ENCODE measurements at places on chromosomes 1 and 21.

- peak; percentile 33 for DNase-seq
These were observed 481 bp downstream of the TAL1 start for GRCh38 chr1:47231301-47232186.

- peak; percentile 23 for DNase-seq
These were observed 74.5 kb downstream of the MRPS6 start for GRCh38 chr21:34147792-34148418.

DNA sequence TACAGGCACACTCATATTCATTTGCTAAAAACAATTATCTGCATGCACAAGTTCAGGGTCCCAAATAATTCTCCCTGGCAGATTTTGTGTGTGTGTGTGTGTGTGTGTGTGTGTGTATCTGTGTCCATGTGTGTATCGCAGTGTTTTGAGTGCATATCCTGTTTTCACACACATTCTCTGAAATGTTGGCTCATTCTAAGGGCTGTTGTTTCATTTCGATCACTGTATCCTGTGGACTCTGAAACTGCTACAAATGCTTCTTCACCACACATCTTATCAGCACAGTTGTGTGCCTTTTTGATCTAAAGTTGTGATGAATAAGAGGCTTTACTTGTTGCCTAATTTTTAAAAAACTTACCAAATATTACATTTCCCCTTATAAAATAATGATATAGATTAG is 34.6 kb downstream of the NR5A2 start:
- DNase-seq, result no peak

DNA sequence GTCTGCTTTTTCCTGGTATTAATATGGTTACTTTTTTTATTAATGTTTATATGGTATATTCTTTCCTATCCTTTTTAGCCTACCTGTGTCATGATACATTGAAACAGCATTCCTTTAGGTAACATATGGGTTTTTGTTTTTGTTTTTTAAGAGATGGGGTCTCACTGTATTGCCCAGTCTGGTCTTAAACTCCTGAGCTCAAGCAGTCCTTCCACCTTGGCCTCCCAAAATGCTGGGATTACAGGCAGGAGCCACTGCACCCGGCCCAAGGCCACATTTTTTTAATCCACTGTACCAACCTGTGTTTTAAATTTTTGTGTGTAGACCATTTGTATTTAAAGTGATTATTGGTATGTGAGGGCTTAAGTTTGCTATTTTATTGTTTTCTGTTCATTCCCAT is 43.1 kb downstream of the PKN2 start:
- no peak for DNase-seq

DNA sequence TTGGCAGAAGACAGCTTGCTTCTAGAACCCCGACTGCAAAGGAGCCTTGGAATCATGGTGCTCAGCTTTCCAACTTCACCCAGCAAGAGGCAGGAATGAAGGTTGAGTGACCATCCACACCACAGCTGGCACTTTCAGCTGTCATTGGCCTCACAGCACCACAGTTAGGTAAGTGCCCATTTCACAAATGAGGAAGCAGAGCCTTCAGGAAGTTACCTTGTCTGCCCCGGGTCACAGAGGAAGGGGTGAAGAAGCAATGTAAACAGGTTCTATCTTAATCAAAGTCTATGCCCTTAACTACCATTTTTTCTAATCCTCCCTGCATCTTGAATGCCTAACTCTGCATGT is 156.0 kb downstream of the GLUL start:
- no peak for DNase-seq

- no peak for DNase-seq
These were observed 37.9 kb downstream of the TGFB2 start for GRCh38 chr1:218383051-218383450.

- DNase-seq, result no peak
These were observed 51.9 kb downstream of the ABL2 start for GRCh38 chr1:179177615-179178014.

GRCh38 chr1:86701731-86702130 is 2.6 kb upstream of the SH3GLB1 start:
- DNase-seq, result no peak

- no peak for DNase-seq
These were observed 16.2 kb upstream of the DISC1 start for GRCh38 chr1:231610388-231610787.

DNA sequence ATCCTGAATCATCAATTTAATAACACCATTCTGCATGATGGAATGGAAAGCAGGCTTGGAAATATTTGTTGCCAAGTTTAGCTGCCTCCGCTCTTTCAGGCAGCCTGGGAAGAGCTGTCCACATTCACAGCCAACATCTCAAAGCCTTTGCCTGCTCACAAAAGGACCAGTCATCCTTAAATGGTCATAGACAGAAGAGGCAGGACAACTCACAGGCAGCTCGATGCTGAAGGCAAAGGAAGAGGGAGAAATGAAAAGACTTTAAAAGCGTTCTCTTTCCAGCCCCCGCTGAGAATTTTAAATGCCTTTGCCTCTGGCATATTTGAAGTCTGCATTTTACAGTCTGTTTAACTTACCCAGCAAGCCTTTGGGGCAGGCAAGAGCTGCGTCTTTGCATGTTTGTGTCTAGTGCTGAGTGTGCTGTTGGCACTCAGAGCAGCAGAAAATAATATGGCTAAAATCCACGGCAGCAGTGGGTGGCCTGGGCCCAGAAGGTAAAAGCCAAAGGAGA is 68.9 kb downstream of the NMNAT2 start:
- DNase-seq, result peak; percentile 52

- DNase-seq, result no peak
These were observed 15.0 kb upstream of the PLEKHG5 start for GRCh38 chr1:6506210-6507036.

DNA sequence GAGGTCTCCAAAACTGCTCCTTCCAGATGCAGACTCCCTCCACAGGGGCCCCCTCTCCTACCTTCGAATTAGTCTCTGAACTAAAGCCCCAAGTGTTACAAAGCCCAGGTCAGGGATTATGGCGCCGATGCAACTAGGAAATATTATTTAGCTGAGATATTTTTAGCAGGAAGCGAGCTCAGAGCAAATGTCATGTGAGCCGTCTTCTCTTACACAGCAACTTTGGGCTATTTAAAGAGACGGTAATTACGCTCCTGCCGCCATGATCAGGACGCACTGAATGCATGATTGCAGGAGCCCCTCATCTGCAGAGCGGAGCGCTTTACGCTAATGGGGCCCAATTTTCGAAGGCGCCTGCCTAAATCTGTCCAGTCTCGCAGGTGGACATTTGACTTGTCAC is 55.3 kb upstream of the TARDBP start:
- DNase-seq, result no peak

- no peak for DNase-seq
These were observed 148.2 kb upstream of the KLHDC7A start for GRCh38 chr1:18332576-18332975.

DNA sequence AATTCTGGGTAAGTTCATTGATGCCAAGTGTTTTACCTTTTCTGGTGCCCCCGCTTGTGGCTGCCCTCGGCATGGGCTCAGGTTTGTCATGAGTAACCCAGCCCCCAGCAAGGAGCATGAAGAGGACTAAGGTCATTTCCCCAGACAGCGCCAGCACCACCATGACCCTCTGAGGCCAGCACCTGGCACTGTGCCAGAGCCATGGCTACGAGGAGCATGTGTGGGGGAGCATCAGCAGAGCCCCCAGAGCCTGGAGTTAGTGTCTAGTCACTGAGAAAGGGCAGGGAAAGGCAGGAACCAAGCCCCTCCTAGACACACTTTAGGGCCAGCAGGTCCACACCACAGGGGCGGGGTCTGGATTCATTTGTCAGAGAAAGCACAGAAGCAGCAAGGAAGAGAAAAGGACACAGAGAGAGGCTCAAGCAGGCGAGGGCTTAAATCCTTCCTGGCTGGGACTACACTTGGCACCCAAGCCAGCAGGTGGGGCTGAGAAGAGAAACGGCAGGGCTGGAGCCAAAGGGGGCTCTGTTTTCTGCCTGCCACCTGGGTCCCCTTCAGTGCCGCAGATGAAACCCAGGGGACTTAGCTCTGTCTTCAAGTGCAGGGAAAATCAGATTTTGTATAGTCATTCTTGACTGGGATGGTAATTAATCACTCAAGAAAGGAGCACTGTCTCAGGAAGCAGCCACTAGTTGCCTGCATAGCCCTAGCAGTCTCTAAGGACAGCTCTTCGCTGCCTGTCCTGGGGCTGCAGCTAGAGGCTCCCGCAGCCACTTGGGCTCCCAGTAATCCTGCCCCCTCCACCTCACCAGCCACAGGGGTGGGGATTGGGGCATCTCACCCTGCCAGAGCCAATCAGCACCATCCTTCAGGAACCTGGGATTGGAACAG is 79.6 kb upstream of the ZC3H12A start:
- DNase-seq, result no peak

- no peak for DNase-seq
These were observed 202.9 kb downstream of the HHAT start for GRCh38 chr1:210531475-210532222.

DNA sequence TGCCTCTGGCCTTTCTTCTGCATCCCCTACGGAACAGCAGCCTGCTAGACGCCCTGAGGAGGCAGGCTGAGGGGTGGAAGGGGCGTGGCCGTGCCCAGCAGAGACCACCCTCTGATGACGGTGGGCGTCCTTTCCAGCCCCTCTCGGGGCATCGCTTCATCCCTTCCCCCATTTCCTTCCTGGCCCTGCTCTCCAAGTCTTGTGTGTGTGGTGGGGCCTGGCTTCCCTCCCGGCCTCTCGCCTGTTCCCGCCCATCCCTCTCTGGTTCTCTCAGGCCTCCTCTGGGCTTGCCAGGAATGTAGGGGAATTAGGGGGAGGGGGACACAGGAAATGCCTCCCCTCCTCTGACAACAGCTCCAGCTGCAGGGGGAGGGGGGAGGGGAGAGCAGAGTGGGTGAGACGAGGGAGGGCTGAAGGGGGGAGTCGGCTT is 51.1 kb downstream of the SKI start:
- DNase-seq, result peak; percentile 94

- DNase-seq, result peak; percentile 17
These were observed 221.4 kb upstream of the PKN2 start for GRCh38 chr1:88462488-88463261.

GRCh38 chr1:227362039-227362438 is 43.7 kb upstream of the CDC42BPA start:
- DNase-seq, result peak; percentile 56

DNA sequence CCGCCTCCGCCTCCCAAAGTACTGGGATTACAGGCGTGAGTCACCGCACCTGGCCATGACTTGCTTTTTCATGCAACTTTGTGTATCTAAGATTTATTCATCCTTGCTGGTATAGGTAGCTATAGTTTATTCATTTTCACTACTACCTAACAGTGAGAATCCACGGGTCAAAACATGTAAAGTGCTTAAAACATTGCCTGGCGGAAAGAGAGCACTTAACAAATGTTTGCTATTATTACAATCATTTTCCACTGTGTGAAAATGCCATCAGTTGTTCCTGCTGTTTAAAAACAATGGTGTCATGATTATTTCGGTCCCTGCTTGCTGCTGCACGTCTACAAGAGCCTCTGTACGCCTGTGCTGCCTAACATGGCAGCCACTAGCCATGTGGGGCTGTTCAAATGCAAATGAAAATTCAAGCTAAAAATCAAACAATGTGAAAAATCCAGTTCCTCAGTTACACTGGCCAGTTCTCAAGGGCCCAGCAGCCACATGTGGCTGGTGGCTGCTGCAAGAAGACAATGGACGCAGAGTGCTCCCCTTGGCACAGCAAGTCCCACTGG is 65.1 kb downstream of the CLSTN1 start:
- no peak for DNase-seq

DNA sequence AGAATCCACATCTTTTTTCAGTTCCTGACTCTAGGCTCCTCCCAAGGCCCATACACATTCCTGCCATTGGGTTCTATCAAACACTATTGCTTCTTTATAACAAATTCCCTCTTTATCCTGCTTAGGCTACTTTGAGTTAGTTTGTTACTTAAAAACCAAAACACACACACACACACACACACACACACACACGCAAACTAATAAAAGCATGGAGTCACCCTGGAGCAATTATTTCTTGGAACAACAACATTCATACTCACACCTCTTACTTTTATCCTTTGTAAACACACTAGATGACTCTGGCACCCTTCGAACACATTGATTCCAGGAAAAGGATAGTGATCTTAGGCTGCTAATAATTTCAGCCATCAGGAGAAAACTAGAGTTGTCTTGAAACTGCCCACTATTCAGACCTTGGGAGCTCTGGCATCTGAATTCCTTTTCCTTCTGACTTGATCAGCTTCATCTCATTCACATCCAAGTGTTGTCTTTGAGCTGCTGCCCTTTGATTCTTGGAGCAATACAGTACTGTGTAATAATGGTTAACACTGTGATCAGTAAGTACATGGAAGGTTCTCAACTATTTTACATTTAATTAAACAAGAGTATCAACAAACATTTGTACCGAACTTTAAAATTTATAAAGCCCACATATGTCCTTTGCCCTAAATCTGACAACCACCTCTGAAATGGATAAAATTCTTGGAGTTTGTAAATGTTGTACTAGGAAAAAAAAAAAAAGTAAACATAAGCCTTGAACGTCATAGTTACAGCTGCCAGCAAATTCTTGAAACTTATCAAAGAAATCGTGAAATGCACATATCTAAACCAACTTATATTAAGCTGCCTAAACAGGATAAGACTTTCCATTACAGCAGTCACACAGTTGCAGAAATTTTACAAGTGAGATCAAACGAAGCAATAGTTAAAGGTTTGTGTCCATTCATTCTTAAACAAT is 2.8 kb upstream of the SEC22B start:
- DNase-seq, result peak; percentile 90

DNA sequence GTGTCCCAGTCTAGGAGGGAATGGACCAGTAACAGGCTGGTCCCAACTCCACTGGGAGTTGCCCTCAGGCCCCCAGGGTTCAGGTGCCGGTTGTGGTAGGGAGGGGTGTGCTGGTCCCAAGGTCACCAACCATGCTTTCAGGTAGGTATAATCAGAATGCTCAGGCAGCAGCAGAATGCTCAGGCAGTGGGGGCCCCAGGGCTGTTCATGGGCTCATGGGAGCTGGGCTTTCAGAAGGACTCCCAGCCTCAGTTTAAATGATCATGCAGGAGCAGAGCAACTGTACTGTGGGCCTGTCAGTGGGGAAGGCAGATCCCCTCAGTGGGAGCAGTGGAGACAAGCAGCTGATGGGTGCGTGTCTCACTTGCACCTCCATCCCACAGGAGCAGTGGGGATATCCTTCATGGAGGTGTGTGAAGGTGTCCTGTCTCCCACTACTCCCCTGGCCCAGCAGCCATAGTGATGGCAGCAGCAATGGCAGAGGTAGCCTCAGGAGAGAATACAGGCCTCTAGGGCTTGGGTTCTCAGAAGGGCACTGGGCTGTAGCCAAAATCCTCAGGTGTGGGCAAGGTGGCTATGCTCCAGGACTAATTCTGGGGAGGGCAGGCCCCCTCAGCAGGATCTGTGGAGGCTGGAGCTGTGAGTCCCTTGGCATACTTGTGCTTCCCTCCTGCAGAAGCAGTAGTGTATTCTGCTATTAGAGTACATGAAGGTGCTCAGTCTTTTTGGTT is 917.3 kb upstream of the B3GALT2 start:
- DNase-seq, result no peak

DNA sequence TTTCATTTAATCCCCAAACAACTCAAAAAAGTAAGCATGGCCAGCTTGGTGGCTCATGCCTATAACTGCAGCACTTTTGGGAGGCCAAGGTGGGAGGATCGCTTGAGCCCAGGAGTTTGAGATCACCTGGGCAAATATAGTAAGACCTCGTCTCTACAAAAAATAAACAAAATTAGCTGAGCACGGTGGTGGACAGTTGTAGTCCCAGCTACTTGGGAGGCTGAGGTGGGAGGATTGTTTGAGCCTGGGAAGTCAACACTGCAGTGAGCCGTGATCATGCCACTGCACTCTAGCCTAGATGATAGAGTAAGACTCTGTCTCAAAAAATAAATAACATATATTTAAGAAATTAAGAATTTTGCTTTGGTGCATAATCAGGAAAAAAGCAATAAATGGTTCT is 6.1 kb upstream of the AKR1A1 start:
- DNase-seq, result no peak
